Left renal pelvis (tissue), 4 donors: ENCODE measurements at places on chromosomes 1 and 21.

DNA sequence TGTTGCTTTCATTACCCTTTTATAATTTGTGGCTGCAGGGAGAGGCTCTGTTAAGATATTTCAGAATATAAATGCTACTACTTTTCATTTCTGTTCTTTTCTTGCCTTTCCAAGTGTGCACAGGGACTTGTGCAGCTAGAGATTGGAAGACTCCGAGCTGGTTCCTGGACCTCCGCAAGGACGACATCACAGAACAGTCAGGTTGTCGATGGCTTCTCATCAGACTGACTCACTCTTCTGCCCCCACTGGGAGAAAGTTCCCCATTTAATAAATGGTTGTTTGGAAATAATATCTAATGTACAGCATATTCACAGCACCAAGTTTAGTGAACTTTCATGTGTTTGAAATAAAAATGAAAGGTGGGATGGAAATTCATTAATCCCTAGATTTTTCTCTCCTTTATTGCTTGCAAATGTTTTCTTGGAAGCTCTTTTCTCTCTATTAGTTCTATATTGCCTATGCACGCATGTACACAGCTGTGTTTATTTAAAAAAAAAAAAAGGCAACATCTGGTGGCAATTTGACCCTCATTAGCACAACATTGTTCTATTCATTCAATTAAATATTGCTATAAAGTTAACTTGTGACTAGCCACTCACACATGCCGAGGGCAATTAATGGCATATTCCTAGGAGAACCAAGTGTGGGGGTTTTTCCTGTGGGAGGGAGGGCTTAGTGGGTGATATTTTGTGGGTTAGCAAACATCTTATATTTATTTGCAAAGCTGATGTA lies 77.5 kb upstream of the L1TD1 start:
- DNase-seq, result no peak

GRCh38 chr1:3670823-3671265 lies 18.5 kb downstream of the TP73 start:
- no peak for DNase-seq

- no peak for DNase-seq
Observed at GRCh38 chr1:48084826-48085225, 87.6 kb upstream of the TRABD2B start.

DNA sequence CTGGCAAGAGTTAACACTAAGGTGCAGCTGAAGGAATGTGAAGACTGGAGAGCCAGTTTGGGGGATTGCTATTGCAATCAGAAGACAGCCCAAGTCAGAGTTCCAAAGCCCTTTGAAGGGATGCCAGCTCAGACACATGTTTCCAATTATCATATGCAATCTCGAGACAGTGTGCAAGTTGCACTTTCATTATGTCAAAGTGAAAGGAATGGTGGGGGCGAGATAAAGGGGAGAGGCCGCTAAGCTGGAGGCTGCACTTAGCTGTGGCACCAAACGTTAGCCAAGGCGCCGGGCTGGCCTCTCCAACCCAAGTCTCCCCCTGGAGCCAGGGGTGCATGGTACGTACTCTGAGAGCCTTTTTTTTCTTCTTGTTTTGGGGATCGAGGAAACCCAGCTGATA lies 58.0 kb downstream of the NGF start:
- DNase-seq, result no peak

GRCh38 chr1:57293214-57293613 lies 130.6 kb downstream of the DAB1 start:
- DNase-seq, result no peak

DNA sequence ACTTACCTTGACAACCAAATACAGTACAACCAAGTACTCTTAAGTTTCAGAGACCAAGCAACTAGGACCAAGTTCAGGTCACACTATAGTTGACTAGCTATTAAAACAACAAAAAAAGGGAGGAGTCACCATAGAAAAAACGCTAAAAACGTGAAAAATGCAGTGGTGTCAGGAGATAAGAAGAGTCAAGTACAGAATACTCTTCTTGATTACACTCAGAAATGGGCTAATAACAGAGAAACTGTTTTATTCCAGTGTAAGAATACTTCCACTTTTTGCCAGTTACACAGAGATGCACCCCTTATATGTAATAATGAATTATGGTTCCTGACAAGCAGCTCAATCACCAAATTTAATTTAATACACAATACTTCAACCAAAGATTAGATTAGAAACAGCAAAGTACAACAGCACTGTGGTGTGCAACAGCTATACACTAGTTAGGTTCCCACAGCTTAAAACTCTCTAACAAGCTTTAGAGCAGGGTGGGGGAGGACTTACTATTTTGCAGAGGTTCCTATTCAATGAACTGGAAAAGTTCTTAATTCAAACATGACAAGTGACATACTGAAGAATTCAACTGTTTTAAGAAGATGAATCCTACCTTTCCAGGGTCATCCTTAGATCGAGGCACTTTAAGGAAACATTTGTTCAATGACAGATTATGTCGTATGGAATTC lies 70.4 kb downstream of the FOXJ3 start:
- no peak for DNase-seq

GRCh38 chr1:15848143-15848928 lies 829 bp downstream of the SPEN start:
- DNase-seq, result no peak

- DNase-seq, result no peak
Observed at GRCh38 chr1:31954607-31955283, 16.6 kb upstream of the PTP4A2 start.

- DNase-seq, result no peak
Observed at GRCh38 chr1:62311473-62311943, 7.7 kb downstream of the KANK4 start.

DNA sequence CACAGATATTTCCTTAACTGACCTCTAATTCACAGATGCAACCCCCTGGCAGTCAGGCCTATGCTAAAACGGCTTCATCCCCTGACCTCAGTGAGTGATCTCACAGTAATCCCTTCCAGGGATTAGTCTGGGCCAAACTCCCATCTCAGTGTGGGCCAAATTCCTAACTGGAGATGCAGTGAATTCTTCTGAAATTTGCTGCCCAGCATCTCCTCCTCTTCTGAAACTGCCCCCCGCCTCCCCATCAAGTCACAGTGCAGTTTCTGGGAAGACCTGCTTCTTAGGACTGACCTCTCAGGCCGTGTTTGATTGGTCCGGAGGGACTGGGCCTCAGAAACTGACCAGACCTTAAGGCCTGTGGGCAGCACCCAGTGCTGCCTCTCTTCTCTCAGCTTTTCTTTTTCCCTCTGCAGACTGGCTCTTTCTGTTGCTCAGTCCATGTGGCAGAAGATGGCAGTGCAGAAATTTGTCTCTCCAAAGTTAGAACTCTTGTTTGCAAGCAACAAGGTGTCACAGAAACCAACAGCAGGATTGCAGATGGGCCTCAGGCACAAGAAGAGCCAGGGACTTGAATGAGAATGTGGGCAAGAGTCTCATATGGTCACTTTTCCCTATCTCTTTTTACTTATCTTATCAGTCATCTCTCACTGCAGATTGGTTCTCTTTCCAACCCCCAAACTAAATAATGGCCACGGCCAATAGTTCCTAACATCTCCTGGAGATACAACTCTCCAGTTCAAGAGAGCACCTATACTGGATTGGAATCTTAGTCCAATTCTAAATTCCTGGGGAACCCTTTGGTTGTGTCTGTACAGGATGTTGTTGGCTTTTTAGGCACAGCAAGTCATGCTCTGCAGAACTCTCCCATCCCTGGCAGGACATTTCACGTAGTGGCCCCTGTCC lies 95.5 kb upstream of the RALGPS2 start:
- no peak for DNase-seq

GRCh38 chr1:21655748-21656147 lies 13.4 kb downstream of the RAP1GAP start:
- no peak for DNase-seq

GRCh38 chr1:70667494-70668170 lies 256.6 kb downstream of the CTH start:
- no peak for DNase-seq

DNA sequence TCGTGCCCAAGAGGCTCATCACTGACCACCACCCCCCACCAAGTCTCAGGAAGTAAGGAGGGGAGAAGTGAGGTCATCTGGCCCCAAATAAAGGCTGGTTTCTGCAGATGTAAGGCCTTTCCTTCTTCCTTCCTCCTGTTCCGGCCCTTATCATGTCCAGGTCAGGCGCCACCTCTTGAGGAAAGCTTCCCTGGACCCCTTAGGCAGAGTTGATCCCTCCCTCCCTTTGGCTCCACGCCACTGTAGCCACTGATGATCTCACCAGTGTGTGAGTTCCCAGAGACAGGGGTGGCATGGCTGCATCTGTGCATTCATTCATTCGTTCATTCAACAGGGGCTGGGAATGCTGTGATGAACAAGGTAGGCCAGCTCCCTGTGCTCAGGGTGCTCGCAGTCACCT lies 59.2 kb downstream of the TAS1R2 start:
- DNase-seq, result no peak
